H1 (cell line): ENCODE measurements at places on chromosomes 6 and 20. TPM values are rescaled to one million over a fixed set of nuclear protein-coding genes. Genes with fewer than 3 reads are reported as not detected.

The TAF8 gene
- 32.7 and 34.0 TPM in 2 replicates for total RNA-seq

The WFDC12 gene
- total RNA-seq = not detected in 2 replicates

GRCh38 chr20:59356662-59357165, 56.3 kb downstream of the EDN3 start:
- no peak for DNase-seq

DNA sequence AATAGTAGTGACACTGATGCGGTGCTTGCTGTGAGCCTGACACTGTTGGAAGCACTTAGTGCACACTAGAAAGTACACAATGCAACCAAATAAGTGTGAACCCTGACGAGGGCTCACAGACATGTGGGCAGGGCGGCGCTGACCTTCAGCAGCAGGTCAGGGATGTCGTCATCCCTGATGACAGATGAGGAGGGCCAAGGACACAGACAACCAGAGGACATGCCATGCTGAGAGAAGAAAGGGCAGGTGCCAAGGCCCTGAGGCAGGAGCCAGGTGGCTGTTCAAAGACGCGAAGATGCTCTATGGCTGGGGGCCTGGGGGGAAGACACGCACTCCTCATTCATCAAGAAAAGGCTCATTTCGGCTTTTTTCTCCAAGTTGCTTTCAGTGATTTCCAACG, 176.4 kb upstream of the CST7 start:
- no peak for DNase-seq

- no peak for DNase-seq
Observed at GRCh38 chr6:137268911-137269310, 49.7 kb upstream of the IFNGR1 start.

DNA sequence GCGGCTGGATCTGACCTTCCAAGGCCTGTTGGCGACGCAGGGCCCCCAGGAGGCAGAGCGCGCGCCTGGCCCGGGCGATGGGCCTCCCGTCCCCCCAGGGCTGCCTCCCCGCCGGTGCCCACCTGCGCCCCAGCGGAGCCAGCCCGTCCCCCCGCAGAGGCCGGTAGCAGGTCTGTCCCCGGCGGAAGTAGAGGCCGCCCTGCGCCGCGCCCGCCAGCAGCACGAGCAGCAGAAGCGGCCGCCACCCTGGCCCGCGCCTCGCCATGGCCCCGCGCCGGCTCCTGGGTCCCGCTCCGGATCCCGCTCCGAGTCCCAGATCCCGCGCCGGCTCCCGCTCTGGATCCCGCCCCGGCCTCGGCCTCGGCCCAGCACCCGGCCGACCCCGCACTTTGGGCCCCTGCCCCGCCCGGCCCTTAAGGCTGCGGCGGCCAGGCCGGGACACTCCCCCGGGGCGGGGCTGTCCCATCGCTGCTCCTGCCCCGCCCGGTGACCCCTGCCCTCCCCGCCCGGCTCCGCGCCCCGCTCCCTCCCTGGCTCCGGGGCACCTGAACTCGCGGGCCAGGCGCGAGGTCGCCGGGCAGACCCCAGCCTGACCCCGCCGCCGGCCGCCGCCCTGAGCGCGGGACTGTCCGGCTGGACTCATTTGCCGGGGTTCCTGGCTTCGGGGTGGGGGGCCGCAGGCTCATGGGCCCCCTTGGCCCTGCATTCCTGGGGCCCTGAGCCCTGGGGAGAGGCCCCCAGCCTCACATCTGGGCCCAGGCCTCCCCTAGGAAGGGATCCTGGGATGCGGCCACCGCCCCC, at the start of gene CTSZ:
CTSZ (minus strand) TSS at position 391 of the 801 bp plus-strand sequence; CDS start at position 265, 126 bp downstream.
- no peak for DNase-seq

The FAM135A gene
- total RNA-seq = 34.7 and 35.7 TPM in 2 replicates

DNA sequence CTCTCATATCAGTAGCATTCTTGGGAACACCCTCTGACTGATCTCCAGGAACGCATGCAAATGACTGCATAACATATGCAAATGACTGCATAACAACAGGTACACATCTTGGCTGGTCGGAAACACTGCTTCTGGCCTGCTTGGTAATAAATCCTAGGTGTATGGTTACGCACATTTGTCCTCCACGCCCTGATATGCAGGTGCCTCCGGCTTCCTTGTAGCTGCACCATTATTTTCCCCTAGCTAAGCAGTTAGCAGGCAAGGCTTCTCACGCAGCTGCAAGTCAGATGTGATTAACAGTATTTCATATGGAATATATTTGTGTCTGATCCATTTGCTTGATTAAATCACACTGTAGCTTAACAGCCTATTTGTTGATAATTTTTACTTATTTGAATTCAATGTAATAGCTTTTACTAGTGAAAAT, 5.9 kb downstream of the RPS6KA2 start:
- DNase-seq = no peak

DNA sequence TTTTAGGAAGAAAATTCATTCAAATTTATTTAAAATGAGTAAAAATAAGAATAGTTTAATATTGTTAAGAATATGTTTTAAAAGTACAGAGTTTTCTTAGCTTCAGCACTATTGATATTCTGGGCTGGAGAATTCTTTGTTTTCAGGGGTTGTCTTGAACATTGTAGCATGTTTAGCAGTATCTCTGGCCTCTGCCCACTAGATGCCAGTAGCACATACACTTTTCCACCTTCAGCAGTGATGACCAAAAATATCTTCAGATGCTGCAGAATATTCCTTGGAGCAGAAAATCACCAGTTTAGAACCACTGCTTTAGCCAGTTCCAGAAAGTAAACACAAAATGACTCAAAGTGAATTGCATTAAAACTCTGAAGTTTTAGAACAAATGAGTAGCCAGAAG, 19.4 kb upstream of the SDHAF4 start:
- no peak for DNase-seq

GRCh38 chr6:26086211-26086610, 1.0 kb upstream of the HFE start:
- no peak for DNase-seq

DNA sequence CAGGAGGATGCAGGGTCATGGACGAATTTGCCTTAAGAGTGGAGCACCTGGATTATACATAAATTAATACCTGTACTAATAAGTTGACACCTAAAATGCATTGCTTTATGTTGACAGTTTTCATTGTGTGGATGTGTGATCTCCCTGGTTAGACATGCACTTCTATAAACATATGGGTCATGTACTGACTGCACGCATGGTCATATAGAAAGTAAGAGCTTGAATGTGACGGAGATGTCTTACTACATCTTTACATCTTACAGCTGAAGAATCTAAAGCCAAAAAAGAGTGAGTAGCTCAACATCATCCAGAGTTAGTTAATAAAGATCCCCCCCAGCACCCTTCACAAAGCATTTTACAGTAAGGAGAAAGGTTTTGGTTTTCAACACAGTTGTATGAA, 408.4 kb upstream of the JARID2 start:
- no peak for DNase-seq

DNA sequence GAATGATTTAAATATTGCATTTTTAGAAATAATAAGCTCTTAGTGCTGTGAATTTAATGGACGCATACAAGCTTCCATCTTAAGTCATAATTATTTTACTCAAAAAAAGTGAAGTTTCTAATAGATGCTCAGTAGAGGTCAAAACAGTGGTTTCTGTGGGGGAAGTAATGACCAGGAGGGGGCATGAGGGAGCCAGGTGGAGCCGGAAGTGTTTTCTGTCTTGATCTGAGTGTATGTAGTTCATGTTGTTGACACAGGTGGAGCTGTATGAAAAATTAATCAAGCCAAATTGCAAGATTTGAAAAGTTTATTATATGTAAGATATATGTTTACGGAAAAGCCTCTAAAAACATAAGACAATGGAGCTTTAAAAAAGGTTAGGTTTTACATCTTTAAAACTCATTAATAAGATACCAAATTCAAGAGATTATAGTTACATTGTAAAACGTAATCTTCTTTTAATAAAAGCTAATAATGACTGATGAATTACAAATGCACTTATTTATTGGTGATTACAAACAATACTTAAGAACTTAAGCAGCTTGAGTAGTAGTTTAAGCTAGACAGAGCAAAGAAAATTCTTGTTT, 68.0 kb downstream of the PLAGL1 start:
- DNase-seq = no peak

The LRRC73 gene
- 0.26 and 0.69 TPM in 2 replicates for total RNA-seq

DNA sequence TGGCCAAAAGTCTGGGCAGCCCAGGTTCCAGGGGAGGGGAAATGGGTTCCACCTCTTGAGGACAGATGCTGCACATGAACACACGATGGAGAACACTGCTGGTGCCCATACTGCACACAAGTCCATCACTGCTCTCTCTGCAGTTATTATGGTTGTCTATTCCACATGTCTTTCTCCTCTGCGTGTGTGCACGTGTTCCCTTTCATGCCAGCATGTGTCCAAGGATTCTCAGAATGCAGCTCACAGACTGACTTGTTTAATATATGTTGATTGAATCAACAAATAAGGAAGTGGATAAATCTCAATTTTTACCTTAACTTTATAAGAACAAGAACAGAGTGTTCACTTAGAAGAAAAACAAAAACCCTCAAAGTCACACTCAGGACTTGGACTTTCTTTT, 158.9 kb downstream of the FNDC1 start:
- DNase-seq = no peak
